Retina (tissue), 1 donor: ENCODE measurements at places on chromosomes 4 and X.

DNA sequence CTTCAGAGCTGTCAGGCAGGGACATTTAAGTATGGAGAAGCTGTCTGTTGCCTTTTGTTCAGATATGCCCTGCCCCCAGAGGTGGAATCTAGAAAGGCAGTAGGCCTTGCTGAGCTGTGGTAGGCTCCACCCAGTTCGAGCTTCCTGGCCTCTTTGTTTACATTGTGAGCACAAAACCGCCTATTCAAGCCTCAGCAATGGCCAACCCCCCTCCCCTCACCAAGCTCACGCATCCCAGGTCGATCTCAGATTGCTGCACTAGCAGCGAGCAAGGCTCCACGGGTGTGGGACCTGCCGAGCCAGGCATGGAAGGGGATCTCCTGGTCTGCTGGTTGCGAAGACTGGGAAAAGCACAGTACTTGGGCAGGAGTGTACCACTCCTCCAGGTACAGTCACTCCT, 59.3 kb downstream of the ZNF674 start:
- no peak for DNase-seq

GRCh38 chr4:102715057-102715456, 45.7 kb downstream of the MANBA start:
- no peak for DNase-seq

DNA sequence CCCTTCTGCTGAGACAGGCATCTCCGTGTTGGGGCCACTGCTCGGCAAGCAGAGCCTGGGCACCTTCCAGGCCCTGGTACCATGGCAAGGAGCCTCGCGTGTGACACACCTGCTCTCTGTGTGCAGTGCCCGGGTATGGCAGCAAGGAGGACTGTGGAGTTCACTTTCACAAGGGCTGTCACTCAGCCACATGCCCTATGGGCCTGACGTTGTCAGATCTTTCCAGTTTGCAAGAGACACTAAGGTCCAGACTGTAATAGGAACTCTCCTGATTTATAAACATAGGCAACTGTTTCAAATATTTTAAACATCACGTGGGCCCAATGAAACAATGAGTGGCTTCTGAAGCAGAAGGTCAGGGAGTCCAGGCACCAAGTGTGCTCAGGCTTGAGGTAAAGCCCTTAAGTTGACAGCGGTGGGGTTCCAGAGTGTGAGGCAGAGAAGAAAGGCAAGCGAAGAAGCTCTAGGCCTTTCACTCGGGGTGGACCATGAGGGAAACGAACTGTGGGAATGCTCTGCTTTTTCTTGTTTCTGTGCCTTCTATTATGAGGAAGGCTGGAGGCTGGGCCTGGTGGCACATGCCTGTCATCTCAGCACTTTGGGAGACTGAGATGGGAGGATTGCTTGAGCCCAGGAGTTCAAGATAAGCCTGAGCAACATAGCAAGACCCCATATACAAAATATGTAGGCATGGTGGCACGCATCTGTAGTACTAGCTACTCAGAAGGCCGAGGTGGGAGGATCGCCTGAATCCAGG, 108.6 kb upstream of the TRIM2 start:
- DNase-seq = no peak

- no peak for DNase-seq
Observed at GRCh38 chrX:30812326-30812725, 76.7 kb downstream of the TAB3 start.

- no peak for DNase-seq
Observed at GRCh38 chr4:53598901-53599300, 7.6 kb upstream of the LNX1 start.

GRCh38 chrX:10014462-10015354, 47.5 kb downstream of the CLDN34 start:
- DNase-seq = peak; percentile 86

DNA sequence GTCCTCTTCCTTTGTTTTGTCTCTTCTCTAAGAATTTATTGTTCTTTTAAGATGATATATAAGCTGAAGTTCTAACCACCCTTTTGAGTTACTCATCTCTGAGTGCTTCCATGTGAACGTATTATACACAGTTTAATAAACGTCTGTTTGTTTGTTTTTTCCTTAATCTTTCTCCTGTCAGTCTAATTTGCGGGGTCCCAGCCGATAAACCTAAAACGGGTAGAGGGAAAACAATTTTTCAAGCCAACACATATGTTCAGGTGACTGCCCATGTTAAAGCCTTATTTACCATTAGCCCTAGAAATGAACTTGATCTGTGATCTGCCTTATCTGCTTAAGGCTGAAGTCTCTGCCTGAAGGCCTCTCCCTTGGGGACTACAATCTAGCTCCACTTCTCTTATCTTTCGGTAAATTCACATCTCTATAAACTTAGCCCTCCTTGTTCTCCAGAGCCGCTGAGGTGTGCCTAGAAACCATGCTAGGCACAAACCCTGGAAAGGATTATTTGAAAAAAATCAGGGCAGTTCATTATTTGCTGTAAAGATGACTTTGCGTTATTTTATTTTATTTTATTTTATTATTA, 158.8 kb downstream of the CAMK2D start:
- DNase-seq = no peak

GRCh38 chrX:58025979-58026378, 115.7 kb upstream of the ZXDA start:
- DNase-seq = no peak

GRCh38 chrX:124736553-124737270, 390.3 kb downstream of the SH2D1A start:
- DNase-seq = peak; percentile 3

- no peak for DNase-seq
Observed at GRCh38 chr4:109978704-109979454, 66.2 kb downstream of the EGF start.

GRCh38 chr4:61128682-61129081, 71.4 kb upstream of the ADGRL3 start:
- DNase-seq = no peak

DNA sequence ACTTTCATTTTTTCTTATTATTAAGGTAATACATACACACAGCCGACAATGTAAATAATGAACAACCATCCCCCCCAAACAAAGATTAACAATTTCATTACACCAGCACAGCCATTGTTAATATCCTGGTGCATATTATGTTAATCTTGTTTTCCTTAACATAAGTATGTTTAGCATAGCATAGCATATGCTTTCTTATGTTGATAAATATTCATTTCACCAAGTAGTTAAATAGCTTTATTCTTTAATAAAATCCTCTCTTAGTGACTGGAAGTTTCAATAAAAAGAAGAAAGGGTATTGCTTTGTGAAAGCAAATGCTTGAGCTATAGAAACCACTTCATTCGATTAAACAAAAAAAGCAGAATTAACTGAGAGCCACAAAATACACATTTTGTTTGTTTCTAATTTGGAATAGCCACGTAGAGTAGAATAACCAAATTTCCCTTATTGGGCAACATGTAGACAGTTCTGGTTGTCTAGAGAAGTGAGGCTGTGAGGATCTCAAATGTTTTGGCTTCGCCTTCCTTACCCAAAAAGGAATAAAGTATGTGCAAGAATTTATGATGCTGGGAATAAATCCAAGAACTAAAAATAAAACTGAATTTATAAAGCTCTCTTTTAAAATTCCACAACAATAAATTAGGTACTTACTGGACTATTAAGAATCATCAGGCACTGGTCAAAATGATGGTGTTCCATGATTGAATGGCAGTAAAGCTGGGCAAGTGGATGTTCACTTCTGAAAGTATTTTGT, 118.0 kb downstream of the PDE5A start:
- no peak for DNase-seq

- no peak for DNase-seq
Observed at GRCh38 chr4:127545271-127545670, 87.5 kb upstream of the INTU start.

DNA sequence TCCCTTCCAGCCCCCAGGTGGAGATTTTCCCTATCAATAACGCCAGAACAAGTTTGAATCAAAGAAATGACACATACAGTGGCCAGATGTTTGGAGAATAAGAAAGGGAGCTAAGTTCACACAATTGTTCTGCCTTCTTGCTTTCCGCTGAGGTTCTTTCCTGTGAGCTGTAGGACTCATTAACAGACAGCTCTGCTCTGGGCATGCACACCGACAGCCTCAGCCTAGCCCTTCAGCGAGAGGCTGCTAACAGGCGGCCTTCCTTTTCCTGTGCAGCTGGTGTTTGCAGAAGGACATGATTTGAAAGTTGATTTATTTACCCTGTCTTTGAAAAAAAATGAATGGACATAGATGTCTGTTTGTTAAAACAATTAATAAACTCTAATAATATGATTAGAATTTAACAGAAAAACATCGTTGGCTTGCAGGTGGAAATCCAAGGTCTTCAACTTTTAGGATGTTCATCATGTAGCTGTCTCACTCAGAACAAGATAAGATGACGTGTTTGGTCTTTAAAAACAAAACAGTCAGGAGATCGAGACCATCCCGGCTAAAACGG, 183.3 kb downstream of the KDR start:
- DNase-seq = peak; percentile 18

DNA sequence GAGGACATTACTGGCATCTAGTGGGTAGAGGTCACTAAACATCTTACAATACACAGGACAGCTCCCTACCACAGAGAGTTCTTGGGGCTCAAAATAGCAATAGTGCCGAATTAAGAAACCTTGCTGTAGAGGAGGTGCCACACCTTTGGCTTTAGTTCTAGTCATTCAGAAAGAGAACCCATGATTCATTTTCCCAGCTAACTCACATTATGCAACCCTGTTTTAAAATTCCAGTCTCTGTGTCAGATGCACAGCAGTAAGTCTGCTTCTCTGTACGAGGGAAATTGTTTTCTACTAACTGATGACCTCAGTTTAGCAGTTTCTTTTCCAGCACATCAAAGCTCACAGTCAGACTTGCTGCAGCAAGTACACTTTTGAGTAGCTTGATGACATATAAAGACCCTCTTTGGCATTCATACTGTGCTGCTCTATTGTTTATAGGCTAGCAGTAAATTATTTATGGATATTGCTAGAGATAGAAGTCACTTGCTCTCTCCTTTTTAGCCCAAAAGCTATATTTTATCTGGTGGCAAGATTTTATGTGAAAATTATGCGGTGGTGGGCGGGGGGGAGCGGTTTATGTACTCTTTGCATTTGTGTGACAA, 487.8 kb upstream of the MAGEB18 start:
- DNase-seq = no peak
